ENCODE measurements at places on chromosomes 4 and X.

DNA sequence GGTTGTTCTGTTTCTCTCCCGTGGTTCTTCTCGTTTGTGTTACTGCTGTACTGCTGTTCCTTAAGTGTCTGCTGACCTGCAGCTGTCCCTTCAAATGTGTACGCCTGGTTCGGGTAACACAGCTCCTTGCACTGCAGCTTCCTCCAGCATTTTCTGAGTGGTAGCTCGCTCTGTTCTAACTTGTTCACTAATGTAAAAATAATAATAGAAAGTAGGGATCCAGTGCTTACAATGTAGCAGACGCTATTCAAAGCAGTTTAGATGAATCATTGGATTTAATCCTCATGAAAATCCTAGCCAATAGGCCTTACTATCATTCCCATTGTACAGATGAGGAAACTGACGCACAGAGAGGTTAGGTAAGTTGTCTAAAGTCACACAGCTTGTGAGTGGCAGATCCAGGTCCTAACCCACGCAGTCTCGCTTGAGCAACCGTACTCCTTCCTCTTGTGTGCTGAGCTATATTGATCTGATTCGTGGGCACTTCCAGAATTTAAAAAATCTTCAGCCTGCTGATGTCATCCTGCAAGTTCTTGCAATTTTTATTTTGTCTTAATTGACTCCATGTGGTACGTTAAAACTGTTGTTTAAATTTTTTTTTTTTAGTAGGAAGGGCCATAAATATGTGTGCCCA is 448.2 kb upstream of the FAT1 start:
- no peak for DNase-seq

DNA sequence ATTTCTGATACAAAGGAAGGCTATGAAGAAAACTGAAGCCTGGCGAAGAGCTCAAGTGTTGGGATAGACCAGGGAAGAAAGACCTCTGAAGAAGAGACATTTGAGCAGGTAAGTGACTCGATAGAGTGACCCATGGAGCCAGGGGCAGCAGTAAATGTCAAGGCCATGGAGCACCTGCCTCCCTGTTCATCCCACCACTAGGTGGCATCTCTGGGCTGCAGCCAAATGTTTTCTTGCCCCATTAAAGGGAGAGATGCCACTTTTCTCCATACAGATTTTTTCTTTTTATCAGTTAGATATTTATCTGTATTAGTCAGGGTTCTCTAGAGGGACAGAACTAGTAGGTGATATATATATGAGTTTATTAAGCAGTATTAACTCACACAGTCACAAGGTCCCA is 4.9 kb upstream of the ZNF81 start:
- peak; percentile 46 for DNase-seq

- no peak for DNase-seq
Measured at GRCh38 chr4:141246683-141247429, 26.2 kb downstream of the ZNF330 start.

- DNase-seq: no peak
Measured at GRCh38 chr4:94715726-94716125, 42.0 kb upstream of the BMPR1B start.

DNA sequence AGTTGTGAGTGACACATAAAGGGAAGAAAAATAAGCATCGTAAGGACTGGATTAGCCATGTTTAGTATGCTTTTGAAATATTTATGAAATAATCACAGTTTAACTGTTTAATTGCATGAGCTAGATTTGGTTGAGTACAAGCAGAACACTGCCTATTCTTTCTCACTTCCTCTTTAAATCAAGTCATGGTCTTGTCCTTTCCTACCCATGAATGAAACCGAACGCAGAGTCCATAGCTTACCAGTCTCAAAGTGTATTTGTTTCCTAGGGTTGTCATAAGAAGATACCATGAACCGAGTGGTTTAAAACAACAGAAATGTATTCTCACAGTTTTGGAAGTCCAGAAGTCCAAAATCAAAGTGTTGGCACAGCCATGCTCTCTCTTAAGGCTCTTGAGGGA is 684.0 kb upstream of the MAGEB2 start:
- DNase-seq: no peak

- DNase-seq: no peak
Measured at GRCh38 chr4:108738003-108738706, 24.7 kb downstream of the ETNPPL start.

GRCh38 chr4:148255344-148255720 is 186.9 kb downstream of the NR3C2 start:
- no peak for DNase-seq

DNA sequence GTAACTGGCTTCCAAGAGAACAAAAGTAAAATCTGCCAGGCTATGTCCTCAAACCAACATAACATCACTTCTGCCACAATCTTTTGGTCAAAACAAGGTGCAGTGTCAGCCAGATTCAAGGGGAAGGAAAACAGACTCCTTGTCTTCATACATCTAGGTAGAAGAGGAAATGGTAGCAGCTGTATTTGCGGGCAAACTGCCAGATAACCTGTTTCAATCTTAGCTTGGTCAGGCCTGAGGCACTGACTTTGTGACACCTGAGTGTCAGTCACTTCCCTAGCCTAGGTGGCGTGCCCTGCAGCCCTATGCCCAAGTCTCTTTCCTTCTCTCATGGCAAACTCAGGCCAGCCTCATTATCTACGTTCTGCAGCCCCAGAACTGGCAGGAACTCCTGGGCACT is 146.2 kb upstream of the JADE1 start:
- DNase-seq: no peak

- no peak for DNase-seq
Measured at GRCh38 chr4:188949596-188949995, 810.4 kb downstream of the TRIML1 start.
